ENCODE measurements at places on chromosomes 7 and 10. TPM values are rescaled to one million over a fixed set of nuclear protein-coding genes. Genes with fewer than 3 reads are reported as not detected.

DNA sequence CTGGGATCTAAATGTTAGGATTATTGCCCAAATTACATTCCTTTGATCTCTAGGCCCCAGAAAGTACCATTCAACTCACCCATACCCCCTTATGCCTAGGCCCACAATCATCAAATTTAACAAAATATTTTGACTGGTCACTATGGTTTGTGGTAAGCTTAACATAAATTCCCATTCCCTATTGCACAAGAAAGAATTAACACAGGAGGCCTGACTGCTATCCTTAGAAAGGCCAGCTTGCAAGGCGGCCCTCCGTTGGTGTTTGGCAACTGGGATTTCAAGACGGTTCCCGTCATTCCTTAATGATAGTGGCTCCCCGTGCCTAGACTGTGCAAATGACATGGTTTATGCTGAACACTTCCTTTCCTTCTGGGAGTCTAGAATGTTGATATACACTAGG is 29.6 kb downstream of the ARHGAP21 start:
- no peaks in the 10 kb centered on the region for H3K36me3 ChIP-seq
- H3K27ac ChIP-seq, result no peak overlapping the region
- no peak for DNase-seq
- no peak overlapping the region for H3K4me3 ChIP-seq
- peaks cover 27% of the 10 kb centered on the region for H3K4me1 ChIP-seq

DNA sequence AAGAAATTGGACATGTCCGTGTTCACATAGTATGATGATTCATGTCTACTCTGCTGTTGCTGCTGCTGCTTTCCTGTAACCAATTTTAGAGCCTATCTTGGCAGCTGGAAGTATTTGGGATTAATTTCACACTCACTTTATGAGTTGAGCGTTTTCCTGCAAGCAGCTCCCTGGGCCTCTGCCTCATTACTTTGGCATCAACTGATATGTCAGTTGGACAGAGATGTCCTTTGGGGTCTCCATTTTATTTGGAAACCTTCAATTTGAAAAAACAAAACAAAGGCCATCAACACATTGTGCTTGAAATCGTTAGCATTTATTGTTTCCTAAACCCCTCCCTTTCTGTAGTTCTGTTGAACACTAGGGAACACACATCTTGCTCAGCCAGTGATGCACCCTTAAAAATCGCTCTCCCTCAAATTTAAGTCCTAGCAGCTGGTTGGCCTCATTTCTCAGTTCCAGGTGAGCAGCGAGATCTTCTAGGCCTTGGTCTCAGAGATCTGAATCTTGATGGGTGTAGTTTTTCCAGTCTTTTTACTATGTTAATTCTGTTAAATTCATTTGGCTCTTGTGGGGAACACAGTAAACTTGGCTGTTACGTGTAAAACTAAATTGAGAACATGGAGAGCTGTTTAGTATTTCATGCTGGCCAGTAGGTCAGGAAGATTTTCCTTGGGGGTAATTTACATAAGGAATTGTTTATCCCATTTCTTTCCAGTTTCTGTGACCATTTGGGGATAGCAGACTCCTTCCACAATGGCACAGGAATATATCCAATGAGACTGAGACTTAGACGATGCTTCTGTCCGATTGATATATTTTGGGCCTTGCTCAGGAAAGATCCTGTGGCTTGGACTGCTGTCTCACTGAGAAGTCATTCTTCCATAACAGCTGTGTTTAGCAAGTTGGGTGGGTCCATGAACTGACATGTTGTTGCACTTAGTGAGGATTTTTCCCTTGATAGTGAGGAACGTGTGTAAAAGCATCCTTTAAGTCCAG is 371.6 kb downstream of the BBS9 start:
- H3K27me3 ChIP-seq, result no peaks in the 10 kb centered on the region
- DNase-seq, result no peak

DNA sequence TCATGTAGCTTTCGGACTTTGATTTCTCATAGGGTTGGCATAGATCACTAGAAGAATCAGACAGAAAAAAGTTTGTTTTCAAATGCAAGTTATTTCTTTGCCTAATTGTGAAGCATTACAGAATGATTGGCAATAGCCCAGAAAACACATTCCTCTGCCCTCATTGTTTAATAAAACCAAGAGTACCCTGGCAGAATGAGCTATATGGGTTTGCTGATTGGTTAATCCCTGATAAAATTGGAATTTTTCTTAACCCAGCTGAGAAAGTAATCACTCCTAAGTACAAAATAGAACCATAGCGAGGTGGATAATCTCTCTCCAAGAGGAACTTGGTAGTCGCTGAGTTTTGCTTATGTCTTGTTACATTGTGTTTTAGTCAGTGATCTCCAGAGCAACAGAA is 30.9 kb upstream of the CREB5 start:
- no peaks in the 10 kb centered on the region for H3K4me1 ChIP-seq
- H3K4me3 ChIP-seq, result no peak overlapping the region
- no peak for DNase-seq
- H3K27me3 ChIP-seq, result no peaks in the 10 kb centered on the region
- H3K36me3 ChIP-seq, result no peaks in the 10 kb centered on the region
- H3K27ac ChIP-seq, result no peak overlapping the region

DNA sequence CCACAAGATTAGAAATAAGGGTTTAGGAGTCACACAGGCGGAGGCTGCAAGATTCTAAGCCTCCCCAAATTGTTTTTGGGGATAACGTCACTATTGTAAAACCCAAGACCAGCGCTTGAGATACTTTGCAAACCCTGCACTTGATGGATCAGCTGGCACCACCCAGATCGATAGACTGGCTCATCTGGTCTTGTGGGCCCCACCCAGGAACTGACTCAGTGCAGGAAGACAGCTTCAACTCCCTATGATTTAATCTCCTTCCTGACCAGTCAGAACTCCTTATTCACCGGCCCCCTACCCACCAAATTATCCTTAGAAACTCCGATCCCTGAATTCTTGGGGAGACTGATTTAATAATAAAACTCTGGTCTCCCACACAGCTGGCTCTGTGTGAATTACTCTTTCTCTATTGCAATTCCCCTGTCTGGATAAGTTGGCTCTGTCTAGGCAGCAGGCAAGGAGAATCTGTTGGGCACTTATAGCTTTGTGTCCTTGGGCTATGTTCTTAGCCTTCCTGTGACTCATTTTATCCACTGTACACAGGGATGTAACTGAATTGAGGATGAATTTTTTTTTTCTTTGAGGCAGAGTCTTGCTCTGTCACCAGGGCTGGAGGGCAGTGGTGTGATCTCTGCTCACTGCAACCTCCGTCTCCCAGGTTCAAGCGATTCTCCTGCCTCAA is 64.4 kb upstream of the CARD11 start:
- H3K36me3 ChIP-seq, result no peaks in the 10 kb centered on the region
- no peak overlapping the region for H3K4me3 ChIP-seq
- H3K4me1 ChIP-seq, result no peaks in the 10 kb centered on the region
- no peaks in the 10 kb centered on the region for H3K27me3 ChIP-seq
- H3K27ac ChIP-seq, result no peak overlapping the region

DNA sequence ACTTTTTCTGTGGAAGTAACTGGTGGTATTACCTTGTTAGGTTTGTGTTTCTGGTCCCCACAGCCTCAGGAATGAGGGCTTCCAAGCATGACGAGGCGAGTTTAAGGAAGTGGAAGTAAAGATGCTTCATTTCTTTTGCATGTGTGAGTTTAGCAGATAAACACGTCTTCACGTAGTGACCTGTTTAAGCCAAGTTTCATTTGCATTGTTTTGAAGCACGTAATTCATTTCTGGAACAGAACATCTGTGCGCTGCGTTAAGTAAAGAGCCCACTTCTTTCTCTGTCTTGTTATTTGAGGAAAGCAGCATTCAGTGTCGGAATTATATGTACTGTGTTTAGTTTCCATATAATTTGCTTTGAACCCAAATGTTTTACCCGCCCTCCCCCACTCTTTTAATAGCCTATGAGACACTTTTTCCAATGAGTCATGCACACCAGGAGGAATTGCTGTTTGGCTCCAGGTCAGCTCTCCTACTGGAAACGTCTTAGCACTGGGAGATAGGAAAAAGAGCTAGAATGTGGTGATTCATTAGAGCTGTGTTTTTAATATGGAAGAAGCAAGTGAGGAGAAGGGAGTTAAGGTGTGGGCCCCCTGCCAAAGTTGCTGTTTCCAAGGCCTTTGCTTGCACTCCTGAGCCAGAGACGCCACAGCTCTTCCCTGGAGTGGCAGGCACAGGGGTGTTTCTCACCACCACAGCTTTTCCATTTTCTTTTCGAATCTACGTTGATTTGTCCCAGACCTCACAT is 36.7 kb downstream of the BTBD16 start:
- no peaks in the 10 kb centered on the region for H3K36me3 ChIP-seq
- peak overlapping the region; percentile 5 for H3K4me3 ChIP-seq

- no peaks in the 10 kb centered on the region for H3K36me3 ChIP-seq
- no peak overlapping the region for H3K27ac ChIP-seq
- H3K4me1 ChIP-seq, result no peaks in the 10 kb centered on the region
- H3K4me3 ChIP-seq, result no peak overlapping the region
Observed at GRCh38 chr10:111151595-111152307, 74.9 kb downstream of the ADRA2A start.

GRCh38 chr10:46292573-46293023 is 5.8 kb downstream of the ANTXRL start:
- H3K4me3 ChIP-seq, result no peak overlapping the region
- no peaks in the 10 kb centered on the region for H3K27me3 ChIP-seq
- H3K27ac ChIP-seq, result no peak overlapping the region
- H3K4me1 ChIP-seq, result no peaks in the 10 kb centered on the region

DNA sequence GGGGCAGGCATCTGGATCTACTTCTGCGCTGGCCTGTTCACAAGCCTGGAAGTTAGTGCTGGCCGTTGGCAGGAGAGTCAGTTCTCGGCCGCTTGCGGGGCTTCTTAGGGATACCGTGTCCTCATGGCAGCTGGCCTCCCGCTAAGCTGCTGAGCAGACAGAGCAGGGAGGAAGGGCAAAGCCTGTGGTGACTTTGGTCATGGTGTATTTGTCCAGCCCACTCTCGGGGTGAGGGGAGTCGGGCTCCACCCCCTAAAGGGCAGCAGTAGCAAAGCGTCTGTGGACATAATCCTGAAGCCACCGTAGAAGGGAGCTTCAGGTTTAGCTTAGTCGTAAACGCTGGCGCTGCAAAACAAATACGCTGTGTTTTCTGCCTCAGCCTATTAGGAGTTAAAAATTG is 12.2 kb downstream of the UBE3C start:
- DNase-seq, result peak; percentile 65
- no peak overlapping the region for H3K4me3 ChIP-seq
- no peaks in the 10 kb centered on the region for H3K27me3 ChIP-seq
- peaks cover 14% of the 10 kb centered on the region for H3K4me1 ChIP-seq
- H3K27ac ChIP-seq, result no peak overlapping the region

DNA sequence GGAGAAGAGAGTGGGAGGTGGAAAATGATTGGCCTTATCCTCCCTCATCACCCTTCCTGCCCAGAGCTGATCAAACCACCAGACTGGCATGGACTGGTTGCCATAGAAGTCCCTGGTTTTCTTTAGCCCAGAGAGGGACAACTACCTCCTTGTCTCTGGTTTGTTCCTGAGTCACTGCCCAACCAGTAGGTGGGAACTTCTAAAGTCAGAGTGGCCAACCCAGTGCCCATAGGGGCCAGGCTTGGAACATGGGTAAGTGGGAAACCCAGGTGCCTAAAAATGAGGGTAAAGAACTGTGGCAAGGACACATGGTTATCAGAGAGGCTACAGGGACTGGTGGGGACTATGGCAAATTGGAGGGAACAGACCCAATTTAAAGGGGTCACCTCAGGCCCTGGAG is 63.8 kb downstream of the FAM241B start:
- no peak for DNase-seq
- H3K27ac ChIP-seq, result no peak overlapping the region
- peaks cover 3% of the 10 kb centered on the region for H3K27me3 ChIP-seq
- no peaks in the 10 kb centered on the region for H3K4me1 ChIP-seq
- H3K4me3 ChIP-seq, result no peak overlapping the region

DNA sequence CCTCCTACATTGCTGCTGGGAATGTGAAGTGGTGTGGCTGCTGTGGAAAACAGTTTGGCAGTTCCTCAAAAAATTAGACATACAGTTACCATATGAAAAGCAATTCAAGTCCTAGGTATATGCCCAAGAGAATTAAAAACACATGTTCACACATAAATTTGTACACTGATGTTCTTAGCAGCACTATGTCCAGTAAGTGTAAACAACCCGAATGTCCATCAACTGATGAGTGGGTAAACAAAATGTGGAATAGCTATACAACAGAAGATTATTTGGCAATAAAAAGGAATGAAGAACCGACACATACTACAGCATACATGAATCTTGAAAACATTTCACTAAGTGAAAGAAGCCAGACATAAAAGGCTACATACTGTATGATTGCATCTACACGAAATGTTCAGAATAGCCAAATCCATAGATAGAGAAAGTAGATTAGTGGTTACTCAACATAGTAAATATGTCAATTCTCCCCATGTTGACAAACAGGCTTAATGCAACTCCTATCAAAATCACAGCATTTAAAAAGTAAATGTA is 17.2 kb downstream of the CEP41 start:
- H3K4me1 ChIP-seq, result no peaks in the 10 kb centered on the region
- H3K4me3 ChIP-seq, result no peak overlapping the region
- H3K27ac ChIP-seq, result no peak overlapping the region
- no peak for DNase-seq
- no peaks in the 10 kb centered on the region for H3K27me3 ChIP-seq
- no peaks in the 10 kb centered on the region for H3K36me3 ChIP-seq

DNA sequence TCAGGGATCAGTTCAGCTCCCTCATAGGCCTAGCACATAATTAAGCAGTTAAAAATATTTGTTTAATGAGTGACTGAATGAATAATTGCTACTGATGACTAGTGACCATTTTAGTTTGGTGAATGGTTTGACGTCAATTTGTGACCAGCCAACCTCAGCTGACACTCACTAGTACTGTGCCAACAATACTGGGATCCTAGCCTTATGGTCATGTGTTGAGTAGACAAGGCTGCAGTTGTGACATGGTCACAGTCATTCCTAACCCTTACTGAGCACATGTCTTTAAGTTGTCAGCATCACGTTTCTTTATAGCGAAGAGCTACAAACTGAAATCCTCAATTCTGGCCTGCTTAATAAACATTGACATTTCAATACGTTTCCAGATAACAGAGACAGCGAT is 86.9 kb upstream of the SLC26A5 start:
- H3K27ac ChIP-seq, result no peak overlapping the region
- DNase-seq, result no peak
- H3K4me3 ChIP-seq, result no peak overlapping the region
- no peaks in the 10 kb centered on the region for H3K4me1 ChIP-seq

GRCh38 chr10:79149662-79150443 is 81.1 kb downstream of the ZMIZ1 start:
- H3K4me1 ChIP-seq, result peaks cover 100% of the 10 kb centered on the region
- no peak overlapping the region for H3K4me3 ChIP-seq
- H3K27me3 ChIP-seq, result no peaks in the 10 kb centered on the region
- peak overlapping the region; percentile 90 for H3K27ac ChIP-seq
- DNase-seq, result peak; percentile 63

- peaks cover 15% of the 10 kb centered on the region for H3K4me1 ChIP-seq
- H3K36me3 ChIP-seq, result no peaks in the 10 kb centered on the region
- no peak overlapping the region for H3K4me3 ChIP-seq
- DNase-seq, result no peak
- H3K27me3 ChIP-seq, result no peaks in the 10 kb centered on the region
- no peak overlapping the region for H3K27ac ChIP-seq
Observed at GRCh38 chr10:43125274-43125845, 12.9 kb upstream of the CSGALNACT2 start.

The IFIT2 gene
- 1.3 TPM for total RNA-seq

The UCMA gene
- not detected for total RNA-seq

The MYL10 gene
- total RNA-seq, result not detected

The AP3M1 gene
- total RNA-seq, result 20.9 TPM

The CCDC3 gene
- 1.8 TPM for total RNA-seq

The PON1 gene
- not detected for total RNA-seq

Measured in stomach (tissue), 19 donors.